ENCODE measurements at places on chromosomes 12 and 14. TPM values are rescaled to one million over a fixed set of nuclear protein-coding genes. Genes with fewer than 3 reads are reported as not detected.

The PAPLN gene
- total RNA-seq = 9.5 TPM

The KLRF1 gene
- not detected for total RNA-seq

The RTN1 gene
- 0.17 TPM for total RNA-seq

The GPRC5D gene
- total RNA-seq = not detected

The OLR1 gene
- total RNA-seq = 1.2 TPM

The IL22 gene
- not detected for total RNA-seq

The SSPN gene
- total RNA-seq = 9.8 TPM

The ZNF891 gene
- 1.2 TPM for total RNA-seq

The OASL gene
- 1.2 TPM for total RNA-seq

The CLEC14A gene
- 2.6 TPM for total RNA-seq
